ENCODE measurements at places on chromosomes 13 and 19.

DNA sequence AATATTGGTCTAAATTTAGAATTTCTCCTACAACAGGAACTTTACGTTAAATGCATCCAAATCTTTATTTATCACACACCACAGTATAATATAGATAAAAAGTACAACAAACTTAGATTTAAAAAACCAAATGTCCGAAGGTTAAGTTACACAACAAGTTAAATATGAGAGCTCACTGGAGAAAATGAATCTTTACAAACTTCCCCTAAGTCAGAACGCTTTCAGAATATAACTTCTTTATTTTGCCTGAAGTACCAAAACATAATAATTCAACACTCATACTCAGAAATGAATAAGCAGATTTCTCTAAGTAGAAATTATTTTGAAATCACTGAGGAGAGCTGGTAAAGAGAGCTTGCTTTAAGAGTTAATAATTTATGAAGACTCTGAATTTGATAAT is 33.8 kb downstream of the TSC22D1 start:
- DNase-seq: no peak

DNA sequence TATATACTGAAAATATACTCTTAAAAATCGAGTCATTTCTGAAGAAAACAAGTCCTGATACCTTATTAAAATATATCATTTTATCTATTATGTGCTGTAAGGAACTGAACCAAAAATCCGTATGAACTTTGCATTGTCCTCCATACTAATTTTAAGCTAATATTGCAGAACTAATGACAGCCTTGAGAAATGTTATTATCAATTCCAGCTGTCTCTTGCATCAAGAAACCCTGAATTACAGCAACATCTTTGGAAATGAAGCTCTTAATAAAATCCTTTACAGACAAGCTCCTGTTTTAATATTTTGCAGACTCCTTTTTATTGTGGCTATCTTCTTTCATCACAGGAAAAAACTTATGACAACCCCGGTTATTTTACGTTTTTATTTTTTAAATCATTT is 1335.3 kb downstream of the EFNB2 start:
- no peak for DNase-seq

DNA sequence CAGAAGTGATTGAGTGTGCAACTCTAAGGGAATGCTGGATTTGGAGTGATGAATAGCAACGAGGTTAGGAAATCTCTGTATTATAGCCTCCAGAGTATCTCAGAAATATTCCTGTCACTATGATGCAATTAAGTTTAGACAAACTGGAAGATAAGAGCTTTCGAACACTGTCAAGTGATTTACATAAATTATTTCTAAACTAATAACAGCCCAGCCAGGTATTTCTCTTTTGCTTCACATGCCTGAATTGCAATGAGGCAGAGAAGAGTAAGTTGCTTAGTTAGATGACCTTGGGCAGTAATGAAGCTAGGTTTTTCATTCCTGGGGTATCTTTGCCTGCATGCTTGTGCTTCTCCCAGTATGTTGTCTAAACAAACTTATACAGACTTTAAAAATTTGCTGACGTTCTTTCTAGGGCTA is 134.5 kb downstream of the LMO7 start:
- DNase-seq: no peak

- DNase-seq: no peak
Observed at GRCh38 chr13:111177921-111178320, 62.8 kb downstream of the ARHGEF7 start.

DNA sequence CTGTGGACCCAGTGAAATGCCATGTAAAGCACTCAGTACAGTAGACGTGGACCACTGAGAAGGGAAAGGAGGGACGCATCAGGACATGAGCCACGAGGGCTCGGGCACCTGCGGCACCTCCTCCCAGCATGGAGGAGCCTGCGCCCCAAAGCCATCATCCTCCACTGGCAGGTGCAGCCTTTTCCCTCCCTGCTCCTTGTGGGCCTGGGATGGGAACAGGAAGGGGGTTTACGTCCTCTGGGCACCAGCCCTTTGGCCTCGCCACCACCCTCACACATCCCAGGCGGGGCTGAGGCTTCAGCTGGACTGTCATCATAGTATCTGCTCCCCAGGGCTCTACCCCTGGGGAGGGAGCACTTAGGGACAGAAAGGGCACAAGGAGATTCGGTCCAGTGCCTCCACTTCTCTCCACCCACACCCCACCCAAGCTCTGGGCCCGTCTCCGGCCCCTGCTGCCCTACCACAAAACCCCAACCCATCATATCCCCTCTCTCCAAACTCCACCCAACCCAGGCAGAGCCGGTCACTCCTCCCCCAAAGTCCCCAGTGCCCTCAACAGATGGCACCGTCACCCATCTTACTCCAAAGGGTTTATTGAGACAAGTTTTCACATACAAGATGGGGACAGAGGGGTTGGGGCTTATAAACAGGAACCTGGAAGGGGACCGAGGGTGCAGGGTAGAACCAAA is 2.2 kb upstream of the PRKD2 start:
- no peak for DNase-seq

GRCh38 chr19:55116859-55117662 is at the start of gene PPP1R12C:
TSS of gene PPP1R12C (minus strand) at chr19:55117637. CDS start at chr19:55117543, 94 bp downstream.
- no peak for DNase-seq

- DNase-seq: no peak
Observed at GRCh38 chr13:93468433-93468832, 241.8 kb downstream of the GPC6 start.

GRCh38 chr19:4589579-4590410 is 30.3 kb upstream of the SEMA6B start:
- no peak for DNase-seq

- DNase-seq: no peak
Observed at GRCh38 chr19:30790056-30790680, 418.0 kb downstream of the ZNF536 start.

DNA sequence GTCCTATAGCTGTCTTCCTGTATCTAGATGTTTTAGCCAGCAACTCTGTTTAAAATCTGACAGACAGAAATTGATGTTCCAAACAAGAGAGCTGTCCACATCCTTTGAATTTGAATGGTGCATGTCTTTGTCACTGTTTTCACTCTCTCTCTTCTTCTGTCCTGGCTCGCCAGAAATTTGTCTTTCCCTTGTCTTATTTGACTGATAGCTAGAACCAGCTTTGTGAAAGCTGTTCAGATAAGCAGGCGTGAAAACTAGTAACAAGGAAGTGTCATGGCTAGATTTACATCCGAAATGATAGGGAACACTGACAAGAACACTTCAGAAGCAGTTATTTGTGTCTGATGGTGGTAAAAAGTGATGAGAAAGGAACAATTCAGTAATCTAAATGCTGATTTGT is 354.9 kb upstream of the SLITRK1 start:
- DNase-seq: no peak

GRCh38 chr19:11807099-11807380 is 7.0 kb upstream of the ZNF440 start:
- no peak for DNase-seq

GRCh38 chr19:40294560-40294959 is 9.4 kb upstream of the AKT2 start:
- DNase-seq: no peak

GRCh38 chr13:21435687-21436151 is 23.4 kb downstream of the ZDHHC20 start:
- DNase-seq: peak; percentile 19

GRCh38 chr19:5628919-5629481 is 6.1 kb downstream of the SAFB start:
- no peak for DNase-seq

- DNase-seq: no peak
Observed at GRCh38 chr19:52749780-52750179, 14.9 kb upstream of the ZNF611 start.

- no peak for DNase-seq
Observed at GRCh38 chr19:10624585-10624984, 768 bp upstream of the SLC44A2 start.

- DNase-seq: peak; percentile 22
Observed at GRCh38 chr19:49746206-49746958, 16.7 kb downstream of the TSKS start.

DNA sequence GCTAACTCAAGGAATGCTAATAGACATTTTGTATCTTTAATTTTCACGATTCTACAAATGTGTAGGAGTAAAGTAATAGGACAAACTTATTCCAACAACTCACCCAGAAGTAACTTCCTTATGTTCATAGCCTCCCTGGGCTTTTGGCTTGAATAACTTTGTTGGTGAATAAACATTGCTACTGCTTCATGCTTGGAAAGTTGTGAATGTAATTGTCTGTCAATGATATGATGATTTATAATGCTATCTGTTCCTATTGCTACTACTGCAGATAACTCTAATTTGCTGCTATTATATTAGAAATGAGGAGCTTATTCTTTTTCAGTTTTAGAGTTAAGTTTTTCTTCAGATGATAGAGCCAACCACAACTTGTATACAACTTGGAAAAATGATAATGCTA is 307.7 kb downstream of the PCDH9 start:
- no peak for DNase-seq

DNA sequence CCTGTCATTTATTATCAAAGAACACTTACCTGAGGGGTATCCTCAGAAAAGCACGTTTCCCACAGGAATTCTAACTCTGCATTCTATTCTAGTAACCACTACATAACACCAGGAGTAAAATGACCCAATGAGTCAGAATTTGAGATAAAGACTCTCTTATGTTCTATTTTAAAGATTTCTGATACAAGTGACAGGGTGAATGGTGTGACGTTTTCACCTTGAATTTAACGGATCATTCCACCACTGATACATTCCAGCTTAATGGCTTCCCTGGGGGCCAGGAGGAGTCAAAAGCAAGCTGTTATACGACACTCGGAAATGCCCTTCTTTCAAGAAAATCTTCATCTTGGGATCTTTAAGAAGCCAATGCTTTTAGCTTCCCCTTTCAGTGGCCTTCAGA is 55.2 kb downstream of the SLC7A1 start:
- no peak for DNase-seq

DNA sequence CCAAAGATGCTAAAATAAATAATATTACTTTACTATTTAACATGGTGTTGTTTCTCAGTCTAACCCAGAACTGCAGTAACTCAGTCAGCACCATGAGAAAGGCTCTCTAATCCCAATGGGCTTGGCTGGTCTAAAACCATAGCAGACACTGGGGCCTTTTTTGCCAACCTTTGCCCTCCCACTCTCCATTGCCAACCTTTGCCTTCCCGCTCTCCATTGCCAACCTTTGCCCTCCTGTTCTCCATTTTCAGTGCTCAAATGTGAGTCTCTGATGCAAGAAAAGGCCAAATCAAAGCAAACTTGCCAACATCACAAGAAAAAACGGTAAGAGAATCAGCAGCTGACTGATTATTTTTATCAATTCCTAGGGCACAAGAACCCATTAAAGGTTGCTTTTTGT is 1681.2 kb downstream of the SLITRK5 start:
- no peak for DNase-seq

DNA sequence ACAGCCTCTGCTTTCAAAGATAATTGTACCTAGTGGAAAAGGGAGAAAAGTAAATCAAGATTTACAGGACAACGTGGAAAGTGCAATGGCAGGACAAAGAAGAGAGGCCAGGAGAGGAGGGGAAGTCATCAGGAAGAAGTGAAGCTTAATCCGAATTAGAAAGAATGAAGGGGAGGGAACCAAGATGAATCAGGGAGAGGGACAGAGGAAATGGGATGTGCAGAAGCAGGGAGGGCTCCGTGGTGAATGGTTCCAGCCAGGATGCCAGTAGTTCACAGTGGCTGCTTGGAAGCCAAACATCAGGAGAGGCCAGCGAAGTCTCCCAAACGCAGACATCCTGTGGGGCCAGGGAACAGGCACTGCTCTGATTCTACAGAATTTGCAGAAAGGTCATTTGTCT is 144.4 kb downstream of the LIG4 start:
- no peak for DNase-seq

GRCh38 chr19:28497137-28497536 is 715.8 kb downstream of the UQCRFS1 start:
- no peak for DNase-seq

DNA sequence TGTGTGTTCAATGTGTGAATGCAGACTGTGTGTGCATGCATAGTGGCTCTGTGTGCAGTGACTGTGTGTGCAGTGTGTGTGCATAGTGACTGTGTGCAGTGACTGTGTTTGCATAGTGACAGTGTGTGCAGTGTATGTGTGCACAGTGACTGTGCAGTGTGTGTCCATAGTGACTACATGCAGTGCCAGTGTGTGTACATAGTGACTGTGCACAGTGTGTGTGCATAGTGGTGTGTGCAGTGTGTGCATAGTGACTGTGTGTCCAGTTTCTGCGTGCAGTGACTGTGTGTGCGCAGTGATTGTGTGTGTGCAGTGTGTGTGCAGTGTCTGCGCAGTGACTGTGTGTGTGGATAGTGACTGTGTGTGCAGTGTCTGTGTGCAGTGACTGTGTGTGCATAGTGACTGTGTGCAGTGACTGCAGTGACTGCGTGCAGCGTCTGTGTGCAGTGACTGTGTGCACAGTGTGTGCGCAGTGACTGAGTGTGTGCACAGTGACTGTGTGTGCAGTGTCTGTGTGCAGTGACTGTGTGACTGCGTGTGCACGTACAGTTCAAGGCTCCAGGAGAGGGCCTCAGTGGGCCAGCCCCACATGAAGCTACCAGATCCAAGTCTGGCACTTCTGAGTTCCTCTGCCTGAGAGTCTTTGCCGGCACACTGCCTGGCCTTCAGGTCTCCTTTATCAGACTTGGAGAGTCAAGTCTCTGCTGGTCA is 90.3 kb downstream of the IER2 start:
- no peak for DNase-seq

DNA sequence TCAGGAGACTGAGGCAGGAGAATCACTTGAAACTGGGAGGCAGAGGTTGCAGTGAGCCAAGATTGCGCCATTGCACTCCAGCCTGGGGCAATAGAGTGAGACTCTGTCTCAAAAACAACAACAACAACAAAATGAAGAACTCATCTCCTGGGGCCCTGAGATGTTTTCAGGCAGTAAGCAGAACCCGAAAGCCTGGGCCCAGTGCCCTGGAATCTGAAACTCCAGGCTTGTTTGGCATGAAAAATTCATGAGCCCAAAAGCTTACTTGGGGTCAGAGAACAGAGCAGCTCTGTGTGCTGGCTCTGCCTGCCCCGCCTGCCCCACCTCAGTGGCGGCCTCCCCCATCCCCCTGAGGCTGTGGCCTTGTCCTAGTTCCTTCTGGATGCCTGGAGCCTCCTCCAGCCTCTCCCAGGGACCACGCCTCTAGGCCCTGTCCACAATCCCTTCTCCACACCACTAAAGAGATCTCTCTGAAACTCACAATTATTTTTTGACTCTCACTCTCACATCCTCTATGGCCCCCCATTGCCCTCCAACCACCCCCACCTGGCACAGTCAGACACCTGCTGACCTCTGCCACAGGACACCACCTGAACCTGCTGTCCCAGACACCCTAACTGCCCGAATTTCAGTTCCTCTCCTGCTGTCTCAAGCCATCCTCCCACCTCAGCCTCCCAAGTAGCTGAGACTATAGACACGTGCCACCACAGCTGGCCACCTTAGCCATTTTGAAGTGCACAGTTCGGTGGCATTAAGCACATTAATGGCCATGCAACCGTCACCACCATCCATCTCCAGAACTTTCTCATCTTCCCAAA is 6.9 kb upstream of the AP1M2 start:
- DNase-seq: no peak

- DNase-seq: no peak
Observed at GRCh38 chr13:114341003-114341777, 26.9 kb downstream of the CHAMP1 start.

- no peak for DNase-seq
Observed at GRCh38 chr19:46241626-46242025, 12.1 kb downstream of the IGFL1 start.

DNA sequence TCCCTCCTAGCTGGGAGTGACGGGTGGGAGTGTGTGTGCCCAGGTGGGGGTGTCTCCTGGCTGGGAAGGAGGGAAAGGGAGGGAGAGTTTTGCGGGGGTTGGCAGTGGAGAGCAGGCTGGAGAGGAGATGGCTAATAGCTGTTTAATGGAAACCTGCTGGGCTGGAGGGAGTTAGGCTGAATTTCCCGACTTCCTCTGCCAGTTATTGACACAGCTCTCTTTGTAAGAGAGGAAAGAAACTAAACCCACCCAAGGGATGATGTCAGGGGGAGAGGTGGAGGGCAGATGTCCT is 10.2 kb upstream of the ILF3 start:
- no peak for DNase-seq

All from stimulated activated CD4-positive, alpha-beta T cell treated with anti-CD3 and anti-CD28 coated beads, Interleukin-1b, Interleukin-23, amount 100 ng/mL, for 4 hours (primary cell).